ENCODE measurements at places on chromosomes 7 and 10.
A peak's percentile ranks its signal among the peaks of the same experiment; 100 is the strongest.

DNA sequence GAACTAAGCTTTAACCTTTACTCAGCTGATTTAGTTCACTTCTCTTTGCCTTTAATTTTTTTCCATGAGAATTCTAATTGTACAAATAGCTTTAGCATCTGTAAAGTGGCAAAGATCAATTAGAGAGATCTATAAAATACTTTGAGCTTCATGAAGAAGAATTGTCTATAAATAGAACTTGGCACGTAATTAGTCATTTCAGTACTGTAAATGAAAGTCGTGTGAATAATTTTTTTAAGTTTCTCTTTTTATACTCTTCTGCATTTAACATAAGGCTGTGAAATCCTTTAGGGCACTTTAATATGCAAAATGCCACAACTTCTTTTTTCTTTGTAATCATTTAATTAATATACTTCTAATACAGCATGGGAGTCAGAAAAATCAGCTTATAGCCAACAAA lies 177.8 kb downstream of the CSTF2T start:
- no peak for DNase-seq

- peak; percentile 22 for DNase-seq
Observed at GRCh38 chr10:22657024-22657423, 57.4 kb downstream of the PIP4K2A start.

- peak; percentile 2 for DNase-seq
Observed at GRCh38 chr10:14659626-14660196, 115.0 kb downstream of the FAM107B start.

- no peak for DNase-seq
Observed at GRCh38 chr10:96325719-96326373, 21.6 kb downstream of the DNTT start.

DNA sequence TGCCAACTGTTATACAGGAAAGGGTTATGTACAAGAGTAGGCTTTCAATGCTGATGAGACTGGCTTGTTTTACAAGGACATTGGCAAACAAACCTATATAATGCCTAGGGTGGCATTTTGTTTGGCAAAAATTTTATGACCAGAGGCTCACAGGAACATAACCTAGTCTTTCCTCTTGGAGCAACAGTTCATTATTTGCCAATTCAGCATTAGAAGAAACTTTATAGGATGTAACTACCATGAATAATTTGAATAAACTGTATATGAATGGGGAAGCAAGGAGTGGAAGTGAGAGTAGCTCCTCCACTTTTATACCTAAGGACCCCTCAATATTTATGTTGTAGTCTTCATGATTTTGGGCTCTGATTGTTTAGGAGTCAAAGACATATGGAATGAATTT lies 103.9 kb upstream of the WAC start:
- DNase-seq, result no peak

GRCh38 chr10:80454513-80455460 lies 677 bp downstream of the TSPAN14 start:
- DNase-seq, result no peak

GRCh38 chr7:121084256-121084655 lies 95.7 kb downstream of the CPED1 start:
- no peak for DNase-seq

- DNase-seq, result no peak
Observed at GRCh38 chr10:30048768-30049517, 10.4 kb downstream of the JCAD start.

DNA sequence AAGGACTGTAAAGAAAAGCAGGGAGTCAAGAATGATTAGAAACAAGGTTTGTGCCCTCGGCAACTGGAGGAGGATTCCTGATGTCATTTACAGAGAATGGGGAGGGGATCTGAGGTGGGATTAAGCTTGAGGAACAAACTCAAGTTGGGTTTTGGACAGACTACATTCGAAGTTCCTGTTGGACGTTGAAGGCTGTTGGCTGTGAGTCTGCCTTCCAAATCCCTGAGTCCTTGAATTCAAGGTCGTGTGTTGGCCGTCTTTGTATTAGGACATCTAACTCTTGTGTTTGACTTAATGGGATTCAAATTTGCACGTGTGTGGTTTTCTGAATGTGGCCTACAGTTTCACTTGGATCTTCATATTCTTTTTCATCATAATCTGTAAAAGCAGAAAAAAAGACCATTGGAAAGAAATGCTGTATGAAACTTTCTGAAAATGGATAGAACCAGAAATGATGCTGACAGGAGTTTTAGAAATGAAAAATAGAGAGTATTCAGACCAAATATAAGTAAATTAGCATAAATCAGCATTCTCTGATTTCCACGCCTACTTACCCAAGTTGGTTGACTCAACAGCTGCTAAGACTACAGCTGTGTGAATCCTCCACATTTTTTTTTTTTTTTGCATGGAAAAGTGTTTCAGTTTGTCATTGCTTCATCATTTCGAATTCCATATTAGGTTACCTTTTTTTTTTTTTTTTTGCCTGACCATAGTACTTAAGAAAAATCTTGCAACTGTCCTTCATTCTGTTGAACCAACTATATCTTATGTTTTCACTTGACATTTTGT lies 94.8 kb downstream of the KIAA1217 start:
- DNase-seq, result no peak

DNA sequence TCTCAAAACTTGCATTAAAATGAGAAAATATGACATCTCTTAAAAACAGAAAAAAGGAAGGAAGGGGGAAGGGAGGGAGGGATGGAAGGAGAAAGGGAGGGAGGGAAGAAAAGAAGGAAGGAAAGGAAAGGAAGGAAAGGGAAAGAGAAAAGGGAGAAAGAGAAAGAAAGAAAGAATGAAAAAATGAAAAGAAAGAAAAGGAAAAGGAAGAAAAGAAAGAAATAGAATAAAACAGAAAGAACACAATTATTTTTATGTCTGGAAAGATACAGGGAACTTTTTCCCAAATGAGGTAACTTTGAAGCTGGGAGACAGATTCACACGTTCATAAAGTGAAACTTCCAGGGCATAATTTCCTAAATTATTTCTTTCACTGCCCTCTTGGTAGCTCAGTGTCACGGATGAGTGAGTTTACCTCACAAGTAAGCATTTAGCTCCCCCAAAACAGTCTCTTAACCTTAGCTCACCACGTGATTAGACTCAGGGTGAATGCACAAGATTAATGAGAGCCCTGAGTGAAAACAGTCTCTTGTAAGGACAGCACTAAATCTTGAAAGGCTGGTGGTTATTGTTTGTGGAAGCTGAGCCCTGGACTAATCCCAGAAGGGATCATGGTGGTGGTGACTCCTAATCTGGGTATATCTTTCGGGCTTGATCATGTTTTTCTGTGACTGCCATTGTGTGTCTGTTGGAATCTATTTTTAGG lies 74.1 kb upstream of the HDAC9 start:
- no peak for DNase-seq

GRCh38 chr7:20826243-20826642 lies 39.6 kb upstream of the SP8 start:
- no peak for DNase-seq

DNA sequence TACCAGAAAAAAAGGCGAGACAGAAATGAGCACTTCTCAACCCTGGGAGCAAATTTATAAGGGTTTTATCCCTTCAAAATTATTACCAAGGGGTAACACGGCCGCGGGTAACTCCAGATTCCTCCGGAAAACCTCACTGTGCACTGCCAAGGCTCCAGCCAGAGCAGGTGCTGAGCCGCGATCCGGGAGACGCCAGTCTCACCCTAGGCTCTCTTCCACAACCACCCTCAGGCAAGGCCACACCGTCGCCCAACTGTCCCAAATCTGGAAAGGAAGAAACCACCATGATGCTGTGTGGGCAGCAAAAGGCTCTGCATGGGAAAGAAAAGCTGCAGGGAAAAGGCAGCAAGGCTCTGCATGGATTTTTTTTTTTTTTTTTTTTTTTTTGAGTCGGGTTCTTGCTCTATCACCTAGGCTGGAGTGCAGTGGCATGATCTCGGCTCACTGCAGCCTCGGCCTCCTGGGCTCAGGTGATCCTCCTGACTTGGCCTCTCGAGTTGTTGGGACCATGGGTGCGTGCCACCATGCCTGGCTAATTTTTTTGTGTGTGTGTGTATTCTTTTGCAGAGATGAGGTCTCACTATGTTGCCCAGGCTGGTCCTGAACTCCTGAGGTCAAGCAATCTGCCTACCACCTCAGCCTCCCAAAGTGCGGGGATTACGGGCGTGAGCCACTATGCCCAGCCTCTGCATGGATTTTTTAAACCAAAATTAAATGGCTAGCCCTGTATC lies 39.0 kb downstream of the MAD1L1 start:
- no peak for DNase-seq

DNA sequence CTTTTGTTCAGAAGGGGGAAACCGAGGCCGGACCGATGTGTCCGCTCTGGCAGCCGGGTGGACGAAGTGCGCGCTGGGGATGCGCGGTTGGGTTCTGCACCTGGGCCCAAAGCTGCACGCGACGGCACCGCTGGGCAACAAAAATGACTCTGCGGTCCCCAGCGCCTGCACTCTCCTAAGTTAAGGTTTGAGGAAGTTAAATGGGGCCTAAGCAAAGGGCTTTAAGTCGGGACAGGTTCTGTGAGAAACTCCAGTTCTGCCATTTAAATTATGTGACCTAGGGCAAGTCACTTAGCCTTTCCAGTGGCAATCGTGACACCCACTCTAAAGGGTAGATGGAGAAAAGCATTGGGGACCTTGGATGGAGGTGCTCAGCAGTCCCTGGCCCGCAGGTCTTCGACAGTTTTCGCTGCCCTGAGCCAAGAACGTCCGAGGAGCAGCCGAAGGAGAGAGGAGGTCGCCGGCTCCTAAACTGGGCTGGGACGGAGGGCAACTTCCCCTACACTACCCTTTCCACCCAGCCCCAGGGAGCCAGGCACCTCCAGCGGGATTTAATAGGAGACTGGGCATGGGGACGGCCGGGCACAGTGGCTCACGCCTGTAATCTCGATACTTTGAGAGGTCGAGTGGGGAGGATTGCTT lies 534 bp upstream of the ACBD5 start:
- DNase-seq, result peak; percentile 45

- no peak for DNase-seq
Observed at GRCh38 chr10:44398747-44399658, 14.1 kb upstream of the CXCL12 start.

DNA sequence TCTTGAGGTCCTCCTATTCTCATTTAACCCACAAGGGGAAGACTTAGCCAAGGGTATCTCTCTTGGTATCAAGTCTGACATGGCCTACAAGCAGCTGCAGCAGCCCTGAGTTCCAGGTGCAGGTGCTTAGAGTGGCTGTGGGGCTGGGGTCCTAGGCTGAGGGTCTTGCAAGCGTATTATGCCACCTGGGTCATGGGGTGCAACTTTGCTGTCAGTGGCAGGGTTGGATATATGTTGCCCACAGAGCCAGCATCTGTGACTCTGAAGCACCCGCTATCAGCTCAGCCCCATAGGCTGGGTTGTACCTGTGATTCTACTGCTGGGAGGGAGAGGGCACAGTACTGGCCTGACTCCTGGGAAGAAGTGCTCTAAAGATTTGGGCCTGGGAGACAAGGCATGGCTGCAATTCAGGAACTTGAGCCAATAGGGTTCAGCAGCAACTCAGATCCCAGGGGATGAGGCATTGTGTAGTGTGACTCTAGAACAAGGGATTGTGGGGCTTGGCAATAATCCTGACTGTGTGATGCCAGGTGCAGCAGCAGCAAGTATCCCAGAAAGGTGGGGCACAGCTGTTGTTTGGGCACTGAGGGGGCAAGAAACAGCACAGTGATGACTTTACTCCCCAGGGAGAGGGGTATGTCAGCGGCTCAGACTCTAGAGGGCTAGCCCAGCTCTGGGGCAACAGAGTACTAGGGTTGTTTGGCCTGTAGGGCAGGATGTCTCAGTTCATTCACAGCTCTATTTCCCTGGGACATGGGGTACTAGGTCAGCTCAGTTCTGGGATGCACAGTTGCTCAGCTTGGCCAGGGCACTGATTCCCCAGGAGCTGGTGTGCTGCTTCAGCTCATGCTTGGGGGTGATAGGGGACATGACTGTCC lies 41.4 kb downstream of the NEURL1 start:
- DNase-seq, result no peak

- DNase-seq, result no peak
Observed at GRCh38 chr10:87507879-87508483, 3.3 kb downstream of the MINPP1 start.

DNA sequence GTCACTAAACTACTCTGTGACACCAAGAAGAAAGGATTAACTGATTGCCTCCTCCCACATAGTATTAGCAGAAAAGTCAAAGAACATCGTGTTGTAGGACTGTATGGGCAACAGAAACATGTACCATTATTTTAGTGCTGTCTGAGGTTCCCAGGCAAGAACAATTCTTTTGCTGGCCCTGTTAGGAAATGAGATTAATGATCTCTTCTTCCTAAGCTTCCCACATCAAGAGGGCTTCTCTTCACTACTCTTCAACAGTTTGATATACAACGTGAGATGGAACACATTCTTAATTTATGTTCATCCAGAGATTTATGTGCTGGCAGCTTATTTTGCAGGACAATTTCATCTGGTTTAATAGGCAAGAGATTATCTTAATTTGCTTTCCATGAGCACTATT lies 219.6 kb downstream of the DOCK4 start:
- no peak for DNase-seq

DNA sequence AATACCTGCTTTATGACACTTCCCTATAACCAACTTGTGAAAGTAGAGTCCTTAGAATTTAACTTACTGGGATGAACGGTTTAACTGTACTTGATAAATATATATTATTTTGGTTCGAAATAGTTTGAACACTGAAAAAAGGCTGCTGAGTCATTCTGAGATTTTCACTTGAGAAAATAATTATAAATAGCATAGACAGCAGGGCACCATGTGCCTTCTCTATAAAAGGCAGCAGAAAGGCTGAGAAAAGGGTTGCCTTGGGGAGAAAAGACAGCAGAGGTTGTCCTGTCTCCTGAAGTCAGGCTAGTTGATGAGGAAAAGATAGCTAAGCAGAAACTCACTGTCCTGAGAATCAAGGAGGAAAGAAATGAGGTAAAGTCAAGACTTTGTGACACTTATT lies 92.4 kb downstream of the CTTNBP2 start:
- peak; percentile 28 for DNase-seq

DNA sequence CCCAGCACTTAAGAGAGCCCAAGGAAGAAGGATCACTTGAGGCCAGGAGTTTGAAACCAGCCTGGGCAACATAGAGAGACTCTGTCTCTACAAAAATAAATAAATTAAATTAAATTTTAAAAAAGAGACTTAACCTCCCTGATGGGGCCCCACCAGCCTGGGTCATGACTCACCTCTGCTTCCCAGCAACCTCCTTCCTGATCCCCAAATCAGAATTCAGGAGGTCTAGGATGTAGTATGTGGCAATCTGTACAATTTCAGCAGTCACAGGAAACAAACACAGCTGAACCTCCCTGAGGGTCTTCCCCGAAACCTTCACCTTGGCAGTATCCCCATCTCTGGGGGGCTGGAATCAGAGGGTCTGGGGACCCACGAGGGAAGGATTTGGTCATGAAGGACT lies 9.7 kb upstream of the PPP1R35 start:
- DNase-seq, result no peak
